Glutamatergic neuron (in vitro differentiated cells): ENCODE measurements at places on chromosomes 3 and 15.

GRCh38 chr3:131914090-131914691 is 120.6 kb downstream of the CPNE4 start:
- H3K4me3 ChIP-seq, result no peak overlapping the region
- no peaks in the 10 kb centered on the region for H3K27me3 ChIP-seq

GRCh38 chr3:129384594-129385323 is 43.7 kb downstream of the EFCAB12 start:
- H3K27me3 ChIP-seq, result peaks cover 4% of the 10 kb centered on the region
- no peaks in the 10 kb centered on the region for H3K36me3 ChIP-seq
- H3K27ac ChIP-seq, result peak overlapping the region; percentile 26
- H3K4me3 ChIP-seq, result no peak overlapping the region
- H3K4me1 ChIP-seq, result peaks cover 6% of the 10 kb centered on the region
- DNase-seq, result no peak

DNA sequence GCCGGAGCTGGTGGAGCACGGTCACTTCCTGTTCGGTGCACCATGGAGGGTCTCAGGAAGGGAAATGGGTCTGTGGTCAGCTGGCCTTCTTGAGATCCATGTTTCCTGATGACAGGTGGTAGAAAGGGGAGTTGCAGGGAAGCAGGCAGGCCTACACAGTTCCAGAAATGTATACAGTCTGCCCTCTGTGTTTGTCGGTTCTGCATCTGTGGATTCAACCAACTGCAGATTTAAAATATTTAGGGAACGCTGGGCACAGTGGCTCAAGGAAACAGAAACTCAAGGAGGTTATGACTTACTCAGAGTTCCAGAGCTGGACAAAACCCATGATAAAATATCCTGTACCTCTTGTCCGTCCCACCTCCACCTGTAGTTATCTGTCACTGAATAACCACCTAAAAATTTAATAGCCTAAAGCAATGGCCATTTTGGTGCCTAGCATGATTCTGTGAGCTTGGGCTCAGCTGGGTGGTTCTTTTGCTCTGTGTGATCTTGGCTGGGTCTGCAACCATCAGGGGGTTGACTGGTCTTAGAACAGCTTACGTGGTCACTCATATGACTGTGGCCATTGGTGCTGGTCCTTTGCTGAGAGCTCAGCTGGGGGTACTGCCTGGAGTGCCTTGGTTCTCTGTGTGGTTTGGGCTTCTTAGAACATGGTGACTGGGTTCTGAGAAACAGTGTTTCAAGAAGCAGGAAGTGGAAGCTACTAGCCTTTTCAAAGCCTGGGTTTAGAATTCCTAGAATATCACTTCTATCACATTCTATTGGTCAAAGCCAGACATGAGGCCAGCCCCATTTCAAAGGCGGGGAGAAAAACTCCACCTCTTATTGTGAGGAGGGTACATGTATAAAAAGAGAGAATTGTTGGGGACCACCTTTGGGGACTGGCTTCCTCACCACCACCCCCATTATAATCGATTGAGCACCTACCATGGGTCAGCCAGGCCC is 239.7 kb upstream of the BHLHE40 start:
- no peak overlapping the region for H3K27ac ChIP-seq
- no peak for DNase-seq
- H3K4me3 ChIP-seq, result no peak overlapping the region
- peaks cover 6% of the 10 kb centered on the region for H3K36me3 ChIP-seq

DNA sequence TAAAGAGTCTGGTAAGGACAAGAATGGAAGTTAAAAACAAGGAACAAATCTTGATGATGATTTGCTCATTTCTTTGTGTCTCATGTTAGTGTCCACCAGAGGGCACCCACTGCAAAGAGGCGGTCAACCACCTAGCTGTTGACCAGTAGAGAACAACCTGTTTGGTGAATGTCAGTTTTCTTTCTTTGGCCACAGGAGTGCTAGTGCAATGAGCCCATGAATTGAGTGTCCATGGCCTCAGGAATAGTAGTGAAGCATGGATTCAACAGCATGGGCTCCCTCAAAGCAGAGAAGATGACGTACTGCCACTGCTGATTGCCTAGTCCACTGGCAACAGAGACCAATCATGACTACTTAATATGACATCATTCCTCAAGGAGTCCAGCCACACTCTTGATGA is 10.7 kb upstream of the CNTN6 start:
- H3K27ac ChIP-seq, result peak overlapping the region; percentile 80
- peaks cover 3% of the 10 kb centered on the region for H3K27me3 ChIP-seq
- H3K4me3 ChIP-seq, result no peak overlapping the region
- no peaks in the 10 kb centered on the region for H3K36me3 ChIP-seq
- DNase-seq, result peak; percentile 62

- H3K36me3 ChIP-seq, result peaks cover 5% of the 10 kb centered on the region
- H3K27me3 ChIP-seq, result peaks cover 33% of the 10 kb centered on the region
Measured at GRCh38 chr3:141050576-141051442, at the start of gene SPSB4. Gene SPSB4 (plus strand): TSS chr3:141051347. CDS start chr3:141066105, 14,758 bp downstream.
